Neural progenitor cell (in vitro differentiated cells): ENCODE measurements at places on chromosomes 11 and 22. TPM values are rescaled to one million over a fixed set of nuclear protein-coding genes. Genes with fewer than 3 reads are reported as not detected.

The PPARA gene
- total RNA-seq, result 5.2 and 5.4 TPM in 2 replicates

The HTR3B gene
- total RNA-seq, result not detected in 2 replicates

The CASP5 gene
- total RNA-seq, result not detected in 2 replicates

The EIF1AD gene
- total RNA-seq, result 22.2 and 26.3 TPM in 2 replicates

The GNAZ gene
- total RNA-seq, result 16.5 and 31.3 TPM in 2 replicates

The TCN1 gene
- total RNA-seq, result not detected in 2 replicates

The IFITM10 gene
- 0.34 TPM in 1 of 2 replicates, not detected in the other for total RNA-seq

The RFPL2 gene
- total RNA-seq, result 0.12 and 1.8 TPM in 2 replicates

The NKAPD1 gene
- total RNA-seq, result 35.9 and 60.0 TPM in 2 replicates

The OR51I1 gene
- 0.15 TPM in 1 of 2 replicates, not detected in the other for total RNA-seq

The C11orf87 gene
- not detected in 2 replicates for total RNA-seq

The DENND6B gene
- total RNA-seq, result 1.0 and 7.8 TPM in 2 replicates

The DGCR2 gene
- total RNA-seq, result 20.6 and 50.9 TPM in 2 replicates
